NCI-H1930 (cell line): ENCODE measurements at places on chromosomes 1 and 21.

DNA sequence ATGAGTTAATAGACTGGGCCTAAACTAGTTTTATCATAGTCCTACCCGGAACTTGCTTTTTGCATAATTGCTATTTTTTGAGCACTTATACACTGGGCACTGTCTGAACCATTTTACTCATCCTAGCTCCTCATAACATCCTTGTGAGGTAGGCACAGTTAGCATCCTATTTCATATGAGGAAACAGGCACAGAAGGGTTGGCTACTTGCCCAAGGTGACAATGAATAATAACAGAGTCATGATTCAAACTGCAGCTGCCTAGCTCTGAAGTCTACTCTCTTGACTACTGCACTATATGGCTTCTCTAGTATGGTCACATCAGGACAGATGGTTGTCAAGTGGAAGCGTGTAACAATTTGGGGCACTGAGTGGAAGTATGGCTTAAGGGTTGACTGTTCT, 18.2 kb upstream of the RC3H1 start:
- no peak for DNase-seq

GRCh38 chr1:22288593-22289241, 145.8 kb upstream of the WNT4 start:
- DNase-seq, result no peak

DNA sequence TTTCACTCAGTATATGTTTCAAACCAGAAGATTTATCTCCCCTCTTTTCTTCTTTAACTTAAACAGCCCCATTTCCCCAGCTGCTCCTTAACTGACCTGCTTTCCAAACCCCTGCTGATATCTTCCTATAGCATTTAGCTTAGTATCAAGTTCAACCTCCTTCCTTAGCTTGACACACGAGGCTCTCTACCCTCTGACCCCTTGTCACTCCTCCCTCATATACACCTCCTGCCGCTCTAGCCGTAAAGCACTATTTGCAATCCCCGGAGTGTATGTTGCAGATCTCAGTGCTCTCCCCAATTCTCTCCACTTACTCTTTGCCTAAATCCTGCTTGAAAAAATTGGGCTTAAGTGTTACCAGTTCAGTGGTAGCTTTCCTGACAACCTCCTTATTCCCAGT, 13.7 kb upstream of the AKR1A1 start:
- DNase-seq, result no peak

GRCh38 chr1:202365092-202365815, 16.8 kb downstream of the PPP1R12B start:
- no peak for DNase-seq

DNA sequence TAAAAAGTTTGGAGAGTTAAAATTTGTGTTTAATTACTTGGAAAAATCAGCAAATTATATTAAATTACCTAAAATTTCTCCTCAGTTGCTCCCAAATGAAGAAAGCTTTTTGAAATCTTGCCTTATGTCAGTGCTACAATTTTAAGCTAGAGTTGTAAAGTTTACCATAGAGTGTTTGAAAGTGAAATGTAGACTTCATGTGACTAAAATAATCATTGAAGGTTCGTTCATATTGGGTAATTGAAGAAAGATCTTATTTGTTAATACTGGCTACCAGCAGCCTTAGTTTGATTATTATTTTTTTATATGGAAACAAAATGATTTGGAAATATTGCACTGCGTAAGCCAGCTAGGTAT, 4.4 kb downstream of the DYRK1A start:
- DNase-seq, result no peak

- no peak for DNase-seq
These were observed 76.1 kb upstream of the CNIH3 start for GRCh38 chr1:224539971-224540370.

GRCh38 chr1:84155517-84155916, 11.4 kb downstream of the PRKACB start:
- no peak for DNase-seq

DNA sequence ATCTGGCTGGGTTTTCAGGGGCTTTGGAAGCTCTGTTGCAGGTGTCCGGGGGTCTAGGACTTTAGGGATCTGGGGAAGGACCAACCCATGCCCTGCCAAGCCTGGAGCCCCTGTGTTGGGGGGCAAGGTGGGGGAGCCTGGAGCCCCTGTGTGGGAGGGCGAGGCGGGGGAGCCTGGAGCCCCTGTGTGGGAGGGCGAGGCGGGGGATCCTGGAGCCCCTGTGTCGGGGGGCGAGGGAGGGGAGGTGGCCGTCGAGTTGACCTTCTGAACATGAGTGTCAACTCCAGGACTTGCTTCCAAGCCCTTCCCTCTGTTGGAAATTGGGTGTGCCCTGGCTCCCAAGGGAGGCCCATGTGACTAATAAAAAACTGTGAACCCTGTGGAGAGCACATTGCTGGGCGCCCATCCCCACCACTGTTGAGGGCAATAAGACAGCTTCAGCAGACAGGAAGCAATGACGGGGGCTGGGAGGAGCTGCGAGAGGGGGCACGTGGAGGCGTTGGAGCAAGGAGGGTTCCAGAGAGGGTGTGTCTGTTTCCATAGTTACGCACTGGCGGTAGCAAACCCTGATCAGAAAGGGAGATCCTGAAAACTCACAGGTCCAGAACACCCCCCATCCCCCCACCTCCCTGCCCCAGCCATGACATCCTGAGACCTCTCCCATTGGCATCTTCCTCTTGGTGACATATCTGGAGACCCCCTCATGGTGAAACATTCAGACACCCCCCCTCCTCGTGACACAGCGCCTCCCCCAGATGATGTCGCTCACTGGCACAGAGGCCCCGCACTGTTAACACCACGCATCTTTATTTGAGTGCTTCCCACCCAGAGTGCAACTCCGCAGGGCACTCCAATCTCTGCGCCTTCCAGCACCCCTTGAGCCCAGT, 8.4 kb downstream of the MYBPH start:
- no peak for DNase-seq

- DNase-seq, result no peak
These were observed 66.3 kb downstream of the SLC27A3 start for GRCh38 chr1:153841463-153841994.

- no peak for DNase-seq
These were observed 26.2 kb downstream of the TP73 start for GRCh38 chr1:3678361-3679097.

DNA sequence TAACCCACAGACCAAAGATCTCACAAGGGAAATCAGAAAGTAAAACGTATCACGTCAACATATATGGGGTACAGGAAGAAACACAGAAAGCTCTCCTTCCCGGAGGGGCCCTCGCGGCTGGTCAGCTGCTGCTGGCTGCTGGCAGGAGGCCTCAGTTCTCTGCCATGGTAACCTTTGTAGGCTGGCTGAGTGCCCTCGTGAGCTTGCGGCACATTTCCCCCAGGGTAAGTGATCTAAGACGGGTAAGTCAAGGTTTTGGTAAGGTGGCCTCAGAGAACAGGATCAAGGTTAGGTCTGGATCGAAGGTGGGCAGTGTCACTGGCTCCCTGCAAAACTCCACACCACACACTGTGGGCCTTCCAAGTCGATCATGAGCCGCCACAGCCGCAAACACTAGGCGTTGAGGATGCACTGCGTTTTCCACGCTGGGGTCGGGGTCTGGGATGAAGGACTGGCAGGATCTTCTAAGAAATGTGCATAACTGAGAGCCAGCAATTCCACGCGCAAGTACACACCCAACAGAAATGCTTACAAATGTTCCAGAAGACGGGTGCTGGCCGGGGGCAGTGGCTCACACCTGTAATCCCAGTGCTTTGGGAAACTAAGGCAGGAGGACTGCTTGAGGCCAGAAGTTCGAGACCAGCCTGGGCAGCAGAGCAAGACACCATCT, 33.9 kb downstream of the WDR4 start:
- DNase-seq, result no peak

- no peak for DNase-seq
These were observed 80.7 kb upstream of the KAZN start for GRCh38 chr1:14517841-14518180.

GRCh38 chr1:198776602-198777029, 137.8 kb downstream of the PTPRC start:
- no peak for DNase-seq

- peak; percentile 54 for DNase-seq
These were observed 642 bp downstream of the HCRTR1 start for GRCh38 chr1:31617916-31618746.

GRCh38 chr1:234861761-234862160, 251.8 kb upstream of the IRF2BP2 start:
- no peak for DNase-seq

DNA sequence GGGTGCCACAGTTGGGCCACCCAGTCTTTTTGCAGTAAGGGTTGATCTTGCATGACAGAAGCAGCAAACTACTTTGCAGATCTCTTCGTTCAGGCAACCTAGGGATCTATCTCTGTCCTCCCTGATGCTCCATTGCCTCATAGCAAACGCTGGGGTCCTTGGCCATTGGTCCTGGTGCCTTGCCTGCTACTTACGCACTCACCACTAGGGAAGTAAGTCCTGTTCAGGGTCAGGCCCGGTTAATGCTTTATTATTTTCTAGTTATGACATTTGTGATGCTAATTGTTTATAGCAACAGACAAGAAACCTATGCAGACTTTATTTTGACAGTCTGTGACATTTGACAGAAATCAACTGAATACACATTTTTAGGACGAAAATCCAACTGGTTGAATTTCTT, 326.5 kb upstream of the FMN2 start:
- no peak for DNase-seq

DNA sequence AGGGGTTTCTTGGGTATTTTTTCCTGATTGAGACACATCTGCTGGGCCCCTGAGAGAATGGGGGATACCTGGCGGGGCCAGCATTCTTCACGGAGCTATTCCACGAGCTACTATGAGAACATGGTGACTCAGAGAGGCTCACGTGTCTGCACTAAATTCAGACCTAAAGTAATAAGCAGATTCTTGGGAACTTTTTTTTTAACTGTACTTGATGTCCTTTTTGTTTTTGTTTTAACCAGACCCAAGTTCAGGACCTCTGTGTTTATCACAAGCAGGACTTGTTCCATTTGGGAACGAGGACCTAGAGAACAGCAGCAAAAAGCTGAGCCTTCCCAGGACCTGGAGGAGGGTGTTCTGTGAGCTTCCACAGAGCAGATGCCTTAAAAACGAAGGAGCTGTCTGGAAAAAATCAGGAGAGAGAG, 44.0 kb downstream of the EVA1C start:
- no peak for DNase-seq

DNA sequence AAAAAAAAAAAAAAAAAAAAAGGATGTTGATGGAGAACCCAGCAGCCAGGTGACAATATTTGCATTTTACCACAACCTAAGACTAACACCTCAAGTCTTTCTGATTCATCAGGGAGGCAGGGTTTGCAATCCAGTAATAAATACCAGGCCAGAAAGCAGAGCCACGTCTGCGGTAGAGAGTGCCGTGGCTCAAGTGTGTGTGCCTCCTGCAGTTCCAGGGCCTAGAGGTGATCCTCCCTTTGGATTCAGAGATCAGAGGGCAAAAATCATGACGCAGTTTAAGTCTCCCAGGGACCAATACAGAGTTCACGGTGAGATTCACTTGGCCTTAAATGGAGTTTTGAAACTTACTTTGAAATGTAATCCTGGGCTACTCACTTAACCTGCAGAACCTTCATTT, 34.9 kb downstream of the TMCO4 start:
- no peak for DNase-seq

DNA sequence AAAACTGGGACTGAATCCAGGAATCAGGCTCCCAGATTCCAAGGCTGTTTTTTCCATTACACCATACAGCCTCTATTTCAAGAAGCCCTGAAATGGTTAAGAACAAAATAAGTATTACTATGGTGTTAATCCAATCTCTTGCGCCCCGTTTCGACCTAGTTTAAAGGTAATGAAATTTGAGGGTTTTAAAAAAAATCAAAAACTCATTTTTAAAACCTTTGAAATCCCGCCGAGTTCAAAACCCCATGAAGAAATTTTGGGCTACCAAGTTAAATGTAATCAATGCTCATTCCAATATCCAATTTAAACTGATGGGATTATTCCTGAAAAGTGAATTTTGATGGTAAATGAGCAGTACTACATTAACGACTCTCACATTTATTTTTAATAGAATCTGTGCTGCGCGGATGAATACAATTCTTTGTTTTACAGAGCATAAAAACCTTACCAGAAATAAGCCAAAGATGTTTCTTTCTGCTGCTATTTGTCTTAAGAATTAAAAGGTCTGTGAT, 767 bp upstream of the EGLN1 start:
- DNase-seq, result no peak

GRCh38 chr1:55445416-55445815, 230.3 kb upstream of the USP24 start:
- DNase-seq, result no peak

GRCh38 chr1:215484171-215484939, 82.7 kb upstream of the KCTD3 start:
- DNase-seq, result no peak

GRCh38 chr1:61011561-61012263, 70.6 kb upstream of the NFIA start:
- DNase-seq, result peak; percentile 23

- DNase-seq, result no peak
These were observed 1.0 kb downstream of the ZNF687 start for GRCh38 chr1:151282883-151283725.

DNA sequence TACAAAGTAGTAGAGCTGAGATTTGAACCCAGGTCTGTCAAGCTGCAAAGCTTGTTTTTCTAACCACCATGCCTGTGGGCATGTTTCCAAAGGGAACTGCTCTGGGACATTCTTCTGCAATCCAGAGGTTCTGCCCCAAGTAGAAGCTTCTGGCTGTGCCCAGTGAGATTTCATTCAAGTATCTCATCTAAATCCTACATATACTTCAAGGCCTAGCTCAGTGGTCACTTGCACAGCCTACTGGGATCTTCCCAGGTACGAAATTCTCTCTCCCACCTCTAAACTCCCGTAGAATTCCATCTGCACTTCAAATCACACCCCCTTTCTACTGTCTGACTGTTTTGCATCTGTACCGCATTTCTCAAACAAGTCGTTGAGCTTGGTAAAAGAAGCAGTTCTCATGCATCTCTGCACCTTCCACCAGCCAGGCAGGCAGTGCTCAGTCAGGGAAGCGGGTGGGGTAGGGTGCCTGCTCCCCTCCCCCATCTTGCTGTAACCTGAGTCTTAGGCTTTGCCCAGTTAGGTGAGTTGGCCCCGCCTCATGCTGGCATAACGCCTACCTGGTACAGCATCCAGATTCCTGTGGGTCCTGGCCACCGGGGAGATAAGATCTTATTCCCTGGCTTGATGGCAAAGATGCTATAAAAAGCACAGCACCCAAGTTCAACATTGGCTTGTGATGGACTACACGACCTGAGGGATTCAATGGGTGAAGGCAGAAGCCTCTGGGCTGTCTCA, 13.5 kb downstream of the SLC9A1 start:
- no peak for DNase-seq

- no peak for DNase-seq
These were observed 40.8 kb upstream of the ACOT11 start for GRCh38 chr1:54507033-54507870.

GRCh38 chr1:7398982-7399381, 372.1 kb upstream of the VAMP3 start:
- no peak for DNase-seq

- DNase-seq, result no peak
These were observed 37.6 kb upstream of the LMO4 start for GRCh38 chr1:87291107-87291506.

GRCh38 chr1:3460672-3461131, 6.2 kb downstream of the ARHGEF16 start:
- DNase-seq, result no peak

- DNase-seq, result peak; percentile 65
These were observed 22.7 kb downstream of the UTP25 start for GRCh38 chr1:209850342-209850979.
